ENCODE measurements at places on chromosomes 5 and 9.

DNA sequence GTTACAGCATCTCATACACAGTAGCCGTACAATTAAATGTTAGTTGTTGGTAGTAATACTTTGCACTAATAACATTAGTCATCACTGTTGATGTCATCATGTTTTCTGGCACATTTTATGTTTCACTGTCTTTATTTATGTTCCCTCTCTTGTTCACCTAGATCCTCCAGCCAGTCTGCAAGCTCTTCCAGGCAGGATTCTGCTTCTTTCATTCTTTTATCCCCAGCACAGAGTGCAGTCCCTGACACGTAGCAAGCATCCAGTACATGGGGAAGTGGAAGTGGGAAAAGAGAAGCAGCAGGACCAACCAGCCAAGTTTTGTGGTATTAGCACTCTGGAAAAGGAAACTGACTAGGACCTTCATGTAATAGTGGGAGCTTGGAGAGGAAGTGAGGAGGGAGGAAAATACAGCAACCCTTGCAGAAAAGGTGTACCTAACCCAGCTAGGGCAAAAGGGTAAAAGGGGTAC lies 89.7 kb upstream of the SLC44A1 start:
- DNase-seq = no peak

GRCh38 chr5:107342371-107342770 lies 328.4 kb downstream of the EFNA5 start:
- no peak for DNase-seq

- DNase-seq = no peak
Observed at GRCh38 chr9:93952784-93953495, 2.2 kb downstream of the BARX1 start.

DNA sequence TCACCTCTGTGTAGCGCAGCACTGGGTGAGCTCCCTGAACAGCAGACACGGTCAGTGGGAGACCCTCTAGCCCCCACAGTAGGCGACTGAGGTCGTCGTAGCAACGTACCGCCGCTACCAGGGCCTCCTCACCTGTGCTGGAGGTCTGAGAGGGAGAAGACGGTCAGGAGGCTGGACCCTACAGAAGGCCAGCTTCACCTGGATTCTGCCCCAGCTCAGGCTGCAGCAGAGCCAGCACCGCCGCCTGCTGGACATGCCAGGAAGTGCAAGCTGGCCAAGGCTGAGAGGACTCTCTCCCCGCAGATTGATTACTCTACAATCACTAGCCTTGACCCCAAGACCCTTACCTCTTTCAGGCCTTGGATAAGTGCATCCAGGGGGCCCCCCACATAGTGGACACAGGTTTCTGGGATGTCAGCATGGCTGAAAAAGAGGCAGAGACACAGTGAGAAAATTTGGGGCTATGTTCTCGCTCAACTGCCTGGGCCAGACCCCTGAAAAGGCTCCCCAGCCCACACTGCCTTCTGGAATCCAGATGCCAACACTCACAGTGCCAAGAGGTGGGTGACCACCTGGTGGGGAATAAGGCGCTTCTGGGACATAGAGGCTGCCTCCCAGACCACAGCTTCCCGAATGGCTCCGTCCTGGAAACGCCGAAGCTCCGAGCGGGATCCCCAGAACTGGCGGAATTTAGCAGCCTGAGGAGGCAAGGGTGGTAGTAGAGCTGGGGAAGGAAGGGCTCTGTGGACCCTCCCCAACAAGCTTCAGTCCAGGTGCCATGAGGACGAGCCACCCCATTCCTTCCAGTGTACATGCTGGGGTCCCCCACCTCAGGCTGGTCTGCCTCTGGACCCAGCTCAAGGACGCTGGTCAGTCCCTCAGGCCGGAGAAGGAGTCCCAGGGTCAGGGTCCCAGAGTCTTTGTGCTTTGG lies 6.9 kb downstream of the NOL6 start:
- peak; percentile 86 for DNase-seq

DNA sequence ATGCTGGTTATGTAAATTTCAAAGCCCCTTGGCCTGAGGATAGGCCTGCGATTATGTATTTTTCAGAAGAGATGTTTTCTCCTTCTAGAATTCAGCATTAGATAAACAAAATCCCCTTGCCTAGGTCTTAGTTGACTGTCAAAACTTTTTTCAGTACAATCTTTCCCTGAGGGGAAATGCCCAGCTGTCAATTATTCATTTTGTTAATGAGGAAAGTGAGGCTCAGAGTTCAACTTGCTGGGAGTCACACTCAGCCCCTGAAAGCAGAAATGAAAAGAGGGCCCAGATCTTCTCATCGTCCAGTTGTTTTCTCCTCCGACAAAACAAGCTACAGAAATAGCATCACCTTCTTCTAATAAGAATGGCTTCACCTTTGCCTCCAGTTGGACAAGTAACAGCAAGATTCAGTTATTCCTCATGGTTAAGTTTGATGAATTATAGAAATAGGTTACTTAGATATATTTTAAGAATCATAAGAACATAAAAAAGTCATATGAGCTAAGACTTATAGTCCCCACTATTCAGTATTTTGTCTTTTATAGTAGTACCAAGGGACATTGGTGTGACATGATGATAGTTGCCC lies 627.1 kb upstream of the WWC1 start:
- DNase-seq = no peak

GRCh38 chr9:106127776-106128175 lies 433.4 kb downstream of the TMEM38B start:
- DNase-seq = no peak

DNA sequence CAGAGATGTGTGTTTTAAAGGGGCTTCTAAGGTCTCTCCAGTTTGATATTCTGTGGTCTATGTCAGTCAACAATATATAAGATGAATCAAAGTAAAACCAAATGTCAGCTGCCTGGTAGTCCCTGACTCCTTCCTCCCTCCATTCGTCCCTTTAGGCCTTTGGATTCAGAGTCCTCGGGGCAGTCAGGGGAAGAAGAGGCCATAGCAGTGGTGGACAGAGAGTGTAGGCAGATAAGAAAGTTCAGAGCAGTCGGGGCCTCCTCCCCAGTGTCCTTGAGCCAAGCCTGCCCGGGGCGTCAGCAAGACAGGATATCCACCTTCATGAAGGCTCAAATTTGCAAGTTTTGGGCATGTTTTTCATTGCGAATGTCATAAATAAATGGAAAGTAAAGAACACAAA lies 110.6 kb downstream of the ADAMTS16 start:
- DNase-seq = no peak

- DNase-seq = no peak
Observed at GRCh38 chr9:104092192-104092591, 1.9 kb upstream of the SMC2 start.

DNA sequence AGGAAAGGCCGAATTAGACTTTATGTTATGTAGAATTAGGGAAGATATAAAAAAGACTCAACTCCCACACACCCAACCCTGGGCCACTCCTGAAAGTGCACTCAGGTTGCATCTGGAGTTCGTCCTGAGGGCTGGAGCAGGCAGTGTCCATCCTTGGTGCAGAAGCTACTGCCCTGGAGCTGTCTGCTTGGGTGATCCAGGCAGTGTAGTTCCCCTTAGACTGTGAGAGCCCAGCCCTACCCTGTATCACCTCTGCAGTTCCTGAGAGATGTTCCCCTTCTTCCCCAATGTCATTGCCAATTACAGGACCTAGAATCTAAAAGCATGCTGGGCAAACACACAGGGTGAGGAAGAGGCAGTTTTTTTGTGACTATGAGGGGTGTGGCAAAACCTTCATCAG lies 368.3 kb upstream of the ST8SIA4 start:
- no peak for DNase-seq

DNA sequence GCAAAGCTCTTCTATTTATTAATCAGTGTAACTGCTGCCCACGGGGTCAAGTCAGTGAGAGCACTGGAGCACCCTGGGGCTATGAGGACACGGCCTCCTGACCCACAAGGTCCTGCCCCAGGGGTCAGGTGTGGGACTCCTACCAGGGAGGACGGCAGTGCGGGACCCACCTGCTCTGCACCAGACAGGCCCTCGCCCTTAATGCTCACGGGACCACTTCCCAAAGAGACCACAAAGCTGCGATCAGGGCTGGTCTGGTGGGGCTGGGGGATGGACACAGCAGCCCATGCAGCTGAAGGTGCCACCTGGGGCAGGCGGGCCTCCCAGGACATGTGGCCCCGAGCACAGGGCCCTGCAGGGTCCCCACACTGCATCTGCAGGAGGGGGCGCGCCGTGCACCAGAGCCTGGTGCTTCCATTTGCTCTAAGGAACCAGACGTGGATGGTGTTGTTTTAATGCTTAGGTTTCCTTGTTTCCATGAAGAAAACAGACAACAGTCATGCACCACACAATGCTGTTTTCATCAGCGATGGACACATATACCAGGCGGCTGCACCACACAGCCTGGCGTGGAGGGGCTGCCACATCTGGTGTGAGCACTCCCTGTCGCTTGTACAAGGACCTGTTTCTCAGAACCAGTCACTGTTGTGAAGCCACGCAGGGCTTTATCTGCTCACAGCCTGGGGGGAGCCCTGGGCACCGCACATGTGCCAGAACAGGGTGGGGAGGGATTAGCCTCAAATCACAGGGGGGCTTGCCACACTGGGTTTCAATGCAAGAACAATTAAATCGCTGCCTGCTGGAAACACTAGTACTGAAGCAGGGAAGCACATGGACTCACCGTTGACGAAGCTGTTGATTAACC lies 22.6 kb downstream of the CLPTM1L start:
- no peak for DNase-seq
